ENCODE measurements at places on chromosomes 5 and 9.

DNA sequence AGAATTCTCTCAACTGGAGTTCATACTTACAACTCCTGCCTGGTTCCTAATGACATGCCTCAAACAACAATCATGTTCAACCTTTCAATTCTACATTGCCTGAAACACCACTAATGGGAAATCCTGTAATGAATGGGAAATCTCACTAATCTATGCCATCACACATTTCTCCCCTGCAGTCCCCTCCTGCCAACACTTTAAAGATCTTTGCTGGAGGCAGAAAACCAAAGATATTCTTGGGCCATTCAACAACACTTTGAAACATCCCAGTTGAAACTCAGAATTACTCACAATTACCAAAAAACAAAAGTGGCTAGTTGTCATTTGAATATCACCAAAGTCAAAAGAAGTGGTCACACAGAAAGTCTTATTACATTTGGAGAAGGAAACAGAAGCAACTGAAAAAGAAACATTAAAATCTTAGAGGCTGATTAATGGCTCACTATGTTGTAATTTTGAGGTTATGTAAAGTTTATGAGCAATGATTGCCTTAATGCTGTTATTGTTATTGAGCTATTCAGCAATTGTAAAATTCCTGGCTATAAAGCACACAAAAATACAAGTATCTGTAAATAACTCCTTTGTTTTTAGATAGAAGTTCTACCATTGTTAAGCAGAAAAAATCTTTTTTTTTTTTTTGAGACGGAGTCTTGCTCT is 313.4 kb upstream of the SLC30A5 start:
- no peak for DNase-seq

DNA sequence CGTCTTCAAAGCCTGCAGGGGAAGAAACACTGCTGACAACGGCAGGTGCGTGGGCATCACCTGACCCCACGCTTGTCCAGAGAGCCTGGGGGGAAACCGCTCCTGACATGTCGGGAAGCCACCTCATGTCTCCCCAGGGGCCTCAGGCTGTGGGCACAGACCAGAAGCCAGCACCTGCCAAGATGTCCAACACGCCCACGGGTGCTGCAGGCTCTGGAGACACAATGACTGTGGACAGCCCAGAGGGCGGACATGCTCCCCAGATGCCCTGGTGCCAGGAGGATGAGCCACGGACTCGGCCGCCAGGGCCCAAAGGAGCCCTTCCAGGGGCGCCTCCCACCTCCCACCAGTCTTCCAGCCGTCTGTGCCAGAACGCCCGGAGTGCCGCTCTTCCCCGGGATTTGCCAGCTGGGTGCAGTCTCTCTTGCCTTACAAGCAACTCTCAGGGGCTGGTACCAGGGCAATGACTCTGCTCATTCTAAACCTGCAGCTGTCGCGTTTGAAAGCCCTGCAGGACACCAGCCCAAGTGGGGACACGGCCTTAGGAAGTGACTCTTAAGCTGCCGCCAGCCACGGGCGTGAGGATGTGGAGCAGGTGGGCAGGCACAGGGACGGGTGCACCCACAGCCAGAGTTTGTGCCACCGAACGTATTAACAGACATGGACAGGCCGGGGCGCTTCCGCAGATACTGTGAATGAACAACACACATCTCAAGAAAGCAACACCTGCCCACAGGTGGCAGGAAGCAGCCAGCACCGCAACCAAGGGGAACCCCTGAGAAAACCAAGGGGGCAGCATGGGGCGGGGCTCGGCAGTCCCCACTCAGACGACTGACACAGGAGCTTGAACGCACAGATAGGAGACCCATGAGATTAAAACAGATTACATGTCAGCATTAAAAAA is 6.8 kb upstream of the LHX3 start:
- DNase-seq = no peak

GRCh38 chr5:148084269-148084668 is 20.5 kb downstream of the SPINK5 start:
- DNase-seq = no peak

DNA sequence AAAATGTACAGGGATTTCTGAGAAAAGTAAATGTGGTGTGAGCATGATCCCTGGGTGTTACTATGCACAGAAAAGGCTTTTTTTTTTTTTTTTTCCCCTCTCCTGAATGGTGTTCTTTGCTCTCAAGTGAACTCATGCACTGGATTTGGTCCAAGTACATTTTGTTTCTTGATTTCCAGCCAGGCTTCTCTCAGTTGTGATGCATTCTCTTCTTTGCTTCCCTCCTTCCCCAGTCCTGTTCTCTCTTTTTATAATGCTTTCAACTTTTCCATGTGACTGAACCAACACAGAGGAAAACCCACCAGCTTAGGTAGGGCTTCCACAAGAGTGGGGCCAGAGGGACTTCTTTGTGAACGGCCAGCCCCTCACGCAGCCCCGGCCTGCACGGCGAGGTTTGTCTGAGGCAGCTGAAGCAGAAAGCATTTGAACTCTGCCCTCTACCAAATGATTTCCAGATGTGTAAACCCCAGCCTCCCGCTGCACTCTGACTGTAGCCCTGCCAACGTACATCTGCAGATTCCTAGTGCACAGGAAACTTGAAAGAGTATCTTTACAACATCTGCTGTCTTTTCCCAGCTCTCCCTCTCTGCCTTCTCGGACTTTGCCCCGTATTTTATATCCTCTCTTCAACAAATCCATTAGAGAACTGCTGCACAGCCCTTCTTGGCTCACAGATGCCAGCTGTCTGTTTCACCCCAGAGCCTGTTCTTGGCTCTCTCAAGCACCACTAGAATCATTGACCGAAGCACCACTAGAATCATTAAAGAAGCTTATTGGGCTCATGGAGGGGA is 71.8 kb upstream of the CD180 start:
- DNase-seq = peak; percentile 28

DNA sequence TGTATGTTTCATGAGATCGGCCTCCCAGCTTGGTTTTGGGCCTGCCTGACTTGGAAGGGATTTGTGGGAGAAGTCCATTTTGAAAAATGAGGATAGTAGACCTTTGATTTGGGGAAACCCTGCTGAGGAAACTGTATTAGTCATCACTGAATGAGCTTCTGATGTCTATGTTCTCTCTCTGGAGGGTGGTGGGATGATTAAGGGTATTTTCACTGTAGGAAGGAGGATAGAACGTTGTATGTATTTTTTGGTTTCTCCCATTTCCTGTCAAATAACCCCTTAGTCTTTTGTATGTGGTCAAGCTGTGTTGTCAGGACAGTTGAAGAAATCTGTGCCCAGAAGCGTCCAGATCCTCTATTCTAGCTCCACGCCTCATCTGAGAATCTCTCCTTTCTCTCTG is 151.9 kb downstream of the INSYN2B start:
- DNase-seq = no peak

GRCh38 chr9:135926402-135927194 is 19.3 kb upstream of the CAMSAP1 start:
- no peak for DNase-seq

GRCh38 chr5:61964201-61964600 is 341.8 kb upstream of the KIF2A start:
- no peak for DNase-seq

- DNase-seq = no peak
These were observed 80.4 kb downstream of the DCP2 start for GRCh38 chr5:113056988-113057387.

GRCh38 chr5:170860818-170861666 is 776 bp upstream of the RANBP17 start:
- DNase-seq = no peak

GRCh38 chr9:95505717-95506427 is 10.9 kb downstream of the PTCH1 start:
- DNase-seq = peak; percentile 78

- DNase-seq = no peak
These were observed at the start of gene PTCH1 for GRCh38 chr9:95516734-95517558. Gene PTCH1 (minus strand): TSS chr9:95516971.

- DNase-seq = no peak
These were observed 4.5 kb upstream of the SET start for GRCh38 chr9:128684325-128685199.

- no peak for DNase-seq
These were observed 306.3 kb upstream of the SGCD start for GRCh38 chr5:156020647-156021046.

DNA sequence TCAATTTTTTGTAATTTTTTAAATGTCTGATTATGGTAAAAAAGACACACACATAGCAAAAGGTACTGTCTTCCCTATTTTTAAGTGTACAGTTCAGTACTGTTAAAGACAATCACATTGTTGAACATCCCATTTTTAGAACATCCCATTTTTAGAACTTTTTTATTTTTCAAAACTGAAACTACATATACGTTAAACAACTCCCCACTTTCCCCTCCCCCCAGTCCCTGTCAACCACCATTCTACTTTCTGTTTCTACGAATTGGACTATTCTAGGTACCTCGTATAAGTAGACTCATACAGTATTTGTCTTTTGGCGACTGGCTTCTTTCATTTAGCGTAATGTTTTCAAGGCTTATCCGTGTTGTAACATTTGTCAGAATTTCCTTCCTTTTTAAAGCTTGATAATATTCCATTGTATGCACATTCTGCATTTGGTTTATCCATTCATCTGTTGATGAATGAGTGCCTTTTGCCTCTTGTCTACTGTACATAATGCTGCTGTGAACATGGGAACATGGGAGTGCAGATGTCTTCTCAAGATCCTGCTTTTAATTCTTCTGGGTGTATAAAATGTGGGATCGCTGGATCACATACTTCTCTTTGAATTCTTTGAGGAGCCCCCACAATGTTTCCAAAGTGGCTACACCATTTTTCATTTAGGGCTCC is 154.0 kb downstream of the PIK3R1 start:
- DNase-seq = no peak
